Activated CD8-positive, alpha-beta memory T cell treated with anti-CD3 and anti-CD28 coated beads for 1 hour (primary cell): ENCODE measurements at places on chromosomes 5 and 9.

- DNase-seq: no peak
These were observed 32.7 kb downstream of the PKD2L2 start for GRCh38 chr5:137921931-137922330.

- DNase-seq: no peak
These were observed 40.5 kb downstream of the GPR21 start for GRCh38 chr9:123073991-123074422.

- DNase-seq: no peak
These were observed 168.4 kb upstream of the MAP1B start for GRCh38 chr5:71938895-71939294.

DNA sequence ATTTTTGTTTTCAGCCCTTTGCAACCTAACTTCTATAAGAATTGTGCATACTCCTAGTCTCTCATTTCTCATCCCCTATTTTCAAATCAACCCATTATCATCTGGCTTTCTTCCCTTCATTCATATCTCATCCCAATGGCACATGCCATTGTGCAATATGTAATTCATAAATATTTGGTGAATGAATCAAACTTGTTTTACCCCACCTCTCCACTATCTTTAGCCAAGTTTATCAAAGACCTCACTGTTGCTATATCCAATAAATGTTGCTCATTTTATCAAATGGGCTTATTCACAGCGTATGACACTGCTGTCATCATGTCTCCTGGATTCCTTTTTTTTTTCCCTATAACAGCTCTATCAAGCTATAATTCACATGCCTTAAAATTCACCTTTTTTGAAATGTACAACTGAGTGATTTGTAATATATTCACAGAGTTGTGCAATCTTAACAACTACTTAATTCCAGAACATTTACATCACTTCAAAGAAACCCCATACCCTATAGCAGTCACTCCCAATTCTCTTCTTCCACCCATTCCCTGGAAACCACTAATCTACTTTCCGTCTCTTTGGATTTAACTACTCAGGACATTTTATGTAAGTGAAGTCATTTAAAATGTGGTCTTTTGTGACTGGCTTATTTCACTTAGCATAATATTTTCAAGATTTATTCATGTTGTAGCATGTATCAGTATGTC is 214.4 kb upstream of the PAPPA start:
- DNase-seq: no peak

- no peak for DNase-seq
These were observed 435.9 kb downstream of the BNC2 start for GRCh38 chr9:16434526-16434925.

DNA sequence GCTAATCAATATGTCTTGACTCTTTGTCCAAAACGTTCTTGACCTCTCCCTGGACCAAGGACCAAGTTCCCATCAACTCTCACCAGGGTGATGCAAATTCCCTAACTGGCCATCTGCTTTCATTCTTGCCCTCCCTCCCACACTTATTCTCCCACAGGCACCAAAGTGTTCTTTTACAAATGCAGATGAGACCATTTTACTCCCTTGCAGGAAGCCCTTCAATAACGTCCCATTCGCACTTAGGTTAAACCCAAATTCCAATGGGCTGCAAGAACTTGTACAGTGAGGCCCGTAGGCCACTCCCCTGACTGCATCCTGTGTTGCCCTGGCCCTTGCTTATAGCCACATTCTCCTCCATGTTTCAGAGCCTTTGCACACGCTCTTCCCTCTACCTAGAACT is 7.3 kb downstream of the ARAP3 start:
- no peak for DNase-seq

- DNase-seq: no peak
These were observed 67.1 kb downstream of the EPB41L4B start for GRCh38 chr9:109253637-109254284.

DNA sequence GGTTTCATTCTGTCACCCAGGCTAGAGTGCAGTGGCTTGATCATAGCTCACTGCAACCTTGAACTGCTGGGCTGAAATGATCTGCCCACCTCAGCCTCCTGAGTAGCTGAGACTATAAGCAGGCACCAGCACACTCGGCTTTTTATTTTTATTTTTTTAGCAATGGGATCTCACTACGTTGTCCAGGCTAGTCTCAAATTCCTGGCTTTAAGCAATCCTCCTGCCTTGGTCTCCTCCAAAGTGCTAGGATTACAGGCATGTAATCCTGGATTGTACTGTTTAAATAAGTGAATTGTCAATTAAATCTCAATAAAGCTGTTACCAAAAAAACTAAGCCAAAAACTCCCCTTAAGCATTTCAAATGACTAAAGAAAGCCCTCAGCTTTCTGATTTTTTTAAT is 18.9 kb downstream of the GOLPH3 start:
- no peak for DNase-seq

GRCh38 chr5:20291766-20292165 is 303.8 kb upstream of the CDH18 start:
- no peak for DNase-seq

DNA sequence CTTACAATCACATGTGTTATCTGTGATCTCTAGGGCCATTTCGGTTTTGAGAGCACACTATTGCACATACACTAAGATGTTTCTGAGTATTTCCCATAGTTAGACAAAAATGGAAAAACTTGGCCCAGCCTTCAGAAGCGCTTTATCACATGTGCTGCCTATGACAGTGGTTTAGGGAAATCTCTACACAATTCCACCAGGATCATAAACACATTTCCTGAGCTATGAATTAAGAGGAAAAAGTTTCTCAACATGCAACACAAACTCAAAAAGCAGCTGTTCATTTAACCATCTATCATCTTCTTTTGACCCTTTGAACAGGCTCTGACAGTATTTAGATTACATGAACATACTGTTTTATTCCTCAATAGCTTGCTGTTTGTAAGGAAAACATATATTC is 15.1 kb downstream of the FGF1 start:
- no peak for DNase-seq

DNA sequence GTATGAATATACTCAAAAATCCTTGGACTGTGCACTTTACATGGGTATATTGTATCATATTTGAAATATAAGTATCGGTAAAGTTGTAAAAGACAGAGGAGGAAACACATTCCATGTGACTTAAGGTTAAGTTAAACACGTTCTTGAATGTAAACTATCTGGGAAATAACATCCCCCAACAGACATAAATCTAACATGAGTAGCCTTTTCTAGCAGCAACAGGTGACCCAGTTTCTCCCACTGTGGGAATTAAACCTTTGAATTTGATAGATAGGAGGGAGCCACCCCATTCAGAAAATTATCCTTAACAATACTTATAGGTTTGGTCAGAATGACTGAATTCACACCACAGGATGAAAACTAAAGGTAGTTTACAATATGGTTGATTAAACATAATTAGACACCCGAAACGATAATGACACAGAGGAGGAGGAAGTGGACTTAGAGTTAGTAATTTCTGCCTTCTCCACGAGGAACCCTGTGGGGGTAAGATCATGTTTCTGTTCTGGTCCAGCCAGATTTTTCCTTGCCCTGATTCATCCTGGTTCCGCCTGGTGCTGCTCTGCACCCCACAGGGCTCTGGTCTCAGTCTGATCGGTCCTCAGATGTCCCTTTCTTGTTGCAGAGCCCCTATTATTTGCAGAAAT is 84.6 kb upstream of the DNAH5 start:
- DNase-seq: no peak

- DNase-seq: no peak
These were observed 89.5 kb downstream of the ADAMTS2 start for GRCh38 chr5:179255527-179256327.

- no peak for DNase-seq
These were observed 150.9 kb upstream of the LHFPL2 start for GRCh38 chr5:78799266-78800017.

- no peak for DNase-seq
These were observed 4.2 kb downstream of the ADAM19 start for GRCh38 chr5:157571357-157571827.

GRCh38 chr9:133505901-133506652 is 18.7 kb downstream of the MYMK start:
- DNase-seq: no peak

- DNase-seq: no peak
These were observed 4.0 kb upstream of the CLIC3 start for GRCh38 chr9:137000177-137000930.

DNA sequence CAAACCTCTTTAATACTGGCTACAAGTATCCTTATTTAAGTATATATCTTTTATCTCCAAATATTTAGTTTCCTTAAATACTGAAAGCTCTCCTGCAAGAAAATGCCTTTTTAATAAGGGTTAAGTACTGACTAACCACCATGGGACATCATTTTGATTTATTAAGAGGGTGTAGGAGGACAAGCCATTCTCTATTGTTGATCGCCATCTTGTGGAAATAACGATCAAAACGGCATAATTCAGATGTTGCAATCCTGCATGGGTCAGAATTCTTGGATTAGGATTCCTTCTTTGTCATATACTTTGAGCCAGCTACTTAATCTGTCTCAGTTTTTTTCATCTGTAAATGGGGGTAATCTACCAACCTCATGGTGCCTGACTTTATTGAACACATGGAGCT is 28.7 kb upstream of the C5orf46 start:
- no peak for DNase-seq

- DNase-seq: no peak
These were observed 20.2 kb downstream of the ADAMTSL2 start for GRCh38 chr9:133554729-133555128.

DNA sequence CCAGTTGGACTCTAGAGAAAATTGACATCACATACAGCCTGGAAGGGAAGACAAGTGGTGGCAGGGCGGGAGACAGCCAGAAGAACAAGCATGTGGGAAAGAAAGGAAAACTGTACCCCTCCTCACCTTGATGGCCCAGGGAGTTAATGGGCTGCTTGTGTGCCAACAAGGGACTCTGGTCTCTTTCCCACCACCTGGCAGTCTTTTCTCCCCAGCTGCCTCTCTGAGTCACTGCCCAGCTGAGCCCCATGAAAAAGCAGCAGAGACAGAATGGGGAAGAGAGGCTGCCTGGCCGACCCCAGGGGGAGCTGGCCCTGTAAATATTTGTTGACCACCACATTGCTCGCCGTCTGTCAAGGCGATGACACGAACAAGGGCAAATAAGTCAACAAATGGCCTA is 359.4 kb downstream of the ENC1 start:
- no peak for DNase-seq

DNA sequence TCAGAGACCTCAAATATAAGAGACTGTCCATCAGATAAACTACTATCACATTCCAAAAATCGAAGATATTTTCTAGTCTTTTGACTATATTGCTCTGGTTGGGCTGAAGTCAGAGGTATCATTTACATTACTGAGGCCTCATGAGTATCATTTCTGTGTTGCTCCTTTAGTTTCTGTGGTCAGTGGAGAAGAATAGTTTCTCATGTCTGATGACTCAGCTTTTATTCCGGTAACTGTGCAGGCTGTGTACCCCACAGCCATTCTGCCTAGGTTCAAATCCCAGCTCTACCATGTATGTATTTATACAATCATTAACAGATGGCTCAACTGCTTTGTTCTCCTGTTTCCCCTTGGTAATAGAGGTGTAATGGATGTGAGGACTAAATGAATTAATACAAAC is 179.3 kb downstream of the ALDH1A1 start:
- no peak for DNase-seq

DNA sequence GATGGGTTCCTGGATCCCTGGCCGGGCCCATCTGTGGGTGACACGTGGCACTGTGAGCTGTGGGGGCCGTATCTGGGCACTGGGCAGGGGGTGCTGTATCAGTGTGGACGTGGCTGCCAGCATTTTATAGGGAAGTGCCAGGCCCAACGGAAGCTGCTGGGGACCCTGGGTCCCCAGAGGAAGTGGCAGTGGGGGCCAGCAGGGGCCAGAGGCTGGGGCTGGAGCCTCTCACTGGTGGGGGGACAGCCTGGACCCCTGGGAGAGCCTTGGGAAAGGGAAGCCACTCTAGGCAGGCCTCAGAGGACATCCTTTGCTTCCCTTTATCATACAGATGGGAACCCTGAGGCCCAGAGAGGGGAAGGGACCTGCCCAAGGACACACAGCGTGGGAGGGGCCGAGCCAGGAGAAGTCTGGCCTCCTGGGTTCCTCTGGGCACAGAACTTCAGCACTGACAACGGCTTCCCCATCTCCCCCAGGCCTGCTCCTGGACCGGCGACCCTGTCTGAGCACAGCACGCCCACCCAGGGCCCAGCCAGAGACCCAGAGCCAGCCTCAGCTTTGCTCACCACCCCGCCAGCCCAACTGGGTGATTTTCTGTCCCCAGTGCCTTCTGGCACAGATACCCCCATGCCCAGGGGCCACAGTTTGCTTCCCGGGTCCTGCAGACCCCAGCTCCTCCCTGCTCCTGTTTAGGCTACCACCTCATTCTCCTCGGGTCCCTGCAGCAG is 15.5 kb upstream of the LAMC3 start:
- DNase-seq: no peak

DNA sequence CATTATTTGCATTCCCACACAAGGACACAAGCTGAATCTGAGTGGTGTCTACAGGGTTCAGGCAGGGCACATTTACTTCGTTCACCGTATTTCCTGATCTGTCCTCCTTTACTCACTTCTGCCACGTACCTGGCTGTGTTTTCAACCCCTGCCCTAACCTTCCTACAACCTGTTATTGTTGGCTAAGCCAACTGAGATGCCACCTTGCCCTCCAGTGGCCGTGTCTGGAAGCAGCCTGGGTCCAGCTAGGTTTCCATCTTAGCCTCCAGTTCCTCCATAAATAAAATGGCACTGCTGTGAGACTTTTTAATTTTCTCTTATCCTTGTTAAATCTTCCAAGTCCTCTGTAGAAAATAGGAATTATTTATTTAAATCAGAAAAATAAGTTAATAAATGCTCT is 64.8 kb downstream of the ATP10B start:
- DNase-seq: no peak

GRCh38 chr5:75510836-75511434 is 494 bp downstream of the CERT1 start:
- peak; percentile 32 for DNase-seq

DNA sequence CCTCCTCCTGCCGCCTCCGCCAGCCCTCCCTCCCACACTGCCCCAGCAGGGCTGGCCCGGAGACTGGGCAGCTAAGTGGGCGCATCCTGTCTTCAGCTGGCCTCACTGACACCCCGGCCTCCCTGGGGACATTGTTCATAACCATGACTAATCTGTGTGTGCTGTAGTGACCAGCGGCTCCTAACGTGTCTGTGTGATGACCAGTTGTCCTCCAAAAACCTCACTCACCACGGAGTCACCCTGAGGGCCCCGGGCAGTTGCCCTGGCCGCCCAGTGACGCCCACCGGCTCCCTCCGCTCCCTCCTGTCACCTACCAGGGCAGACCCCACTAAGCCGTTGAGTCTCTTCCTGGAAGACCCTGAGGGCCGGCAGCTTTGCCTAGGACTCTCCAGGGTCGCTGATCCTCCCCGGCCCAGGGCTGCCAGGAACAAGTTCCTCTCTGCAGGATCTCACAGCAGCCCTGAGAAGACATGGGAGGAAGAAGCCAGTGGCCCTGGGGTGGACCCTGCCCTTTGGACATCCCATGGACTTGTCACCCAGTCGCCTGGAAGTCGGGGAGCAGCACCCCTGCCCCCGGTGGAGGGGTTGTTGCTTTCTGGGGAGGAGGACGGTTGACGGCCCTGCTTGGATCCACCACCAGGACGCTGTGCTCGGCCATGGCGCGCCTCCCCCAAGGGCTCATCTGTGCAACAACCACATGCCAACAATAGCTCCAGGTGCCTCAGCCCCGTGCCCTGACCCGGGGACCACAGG is 110.2 kb upstream of the LMX1B start:
- no peak for DNase-seq

- peak; percentile 30 for DNase-seq
These were observed 114.5 kb upstream of the LMX1B start for GRCh38 chr9:126499005-126499910.
